HCT116 (cell line): ENCODE measurements at places on chromosomes 3 and 15. TPM values are rescaled to one million over a fixed set of nuclear protein-coding genes. Genes with fewer than 3 reads are reported as not detected.

TICRR gene
- 24.8 TPM for total RNA-seq

SAXO2 gene
- total RNA-seq = 5.7 TPM

MAP6D1 gene
- total RNA-seq = 5.3 TPM

GPR62 gene
- total RNA-seq = not detected

PRRT3 gene
- 0.96 TPM for total RNA-seq

GCSAM gene
- not detected for total RNA-seq

ST3GAL6 gene
- 10.6 TPM for total RNA-seq

GRCh38 chr3:187974871-187975271, 179.1 kb upstream of the LPP start:
- H3K4me3 ChIP-seq = no peak overlapping the region
- H3K4me1 ChIP-seq = peaks cover 16% of the 10 kb centered on the region
- H3K36me3 ChIP-seq = no peaks in the 10 kb centered on the region
- no peaks in the 10 kb centered on the region for H3K27me3 ChIP-seq
- H3K27ac ChIP-seq = no peak overlapping the region

DNA sequence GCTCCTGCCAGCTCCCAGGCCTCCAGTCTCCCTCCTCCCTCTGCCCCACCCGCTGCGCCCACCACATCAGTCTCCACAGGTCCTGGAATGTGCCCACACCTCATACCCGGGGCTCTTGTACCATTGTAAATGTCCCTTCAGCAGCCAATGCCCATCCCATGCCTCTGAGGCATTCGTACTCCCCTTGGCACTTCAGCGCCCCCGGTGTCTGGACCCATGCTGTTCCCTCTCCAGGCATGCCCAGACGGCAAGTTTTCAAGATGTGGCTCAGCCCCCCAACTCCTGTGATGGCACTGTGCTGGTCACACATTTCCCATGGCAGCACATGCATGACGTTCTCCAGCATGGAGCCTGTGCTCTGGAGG, 13.3 kb downstream of the PLXND1 start:
- no peaks in the 10 kb centered on the region for H3K36me3 ChIP-seq
- H3K4me1 ChIP-seq = no peaks in the 10 kb centered on the region; the same call in 1 of the 2 replicates
- no peak overlapping the region for H3K4me3 ChIP-seq
- no peak overlapping the region for H3K27ac ChIP-seq
- H3K27me3 ChIP-seq = no peaks in the 10 kb centered on the region

DNA sequence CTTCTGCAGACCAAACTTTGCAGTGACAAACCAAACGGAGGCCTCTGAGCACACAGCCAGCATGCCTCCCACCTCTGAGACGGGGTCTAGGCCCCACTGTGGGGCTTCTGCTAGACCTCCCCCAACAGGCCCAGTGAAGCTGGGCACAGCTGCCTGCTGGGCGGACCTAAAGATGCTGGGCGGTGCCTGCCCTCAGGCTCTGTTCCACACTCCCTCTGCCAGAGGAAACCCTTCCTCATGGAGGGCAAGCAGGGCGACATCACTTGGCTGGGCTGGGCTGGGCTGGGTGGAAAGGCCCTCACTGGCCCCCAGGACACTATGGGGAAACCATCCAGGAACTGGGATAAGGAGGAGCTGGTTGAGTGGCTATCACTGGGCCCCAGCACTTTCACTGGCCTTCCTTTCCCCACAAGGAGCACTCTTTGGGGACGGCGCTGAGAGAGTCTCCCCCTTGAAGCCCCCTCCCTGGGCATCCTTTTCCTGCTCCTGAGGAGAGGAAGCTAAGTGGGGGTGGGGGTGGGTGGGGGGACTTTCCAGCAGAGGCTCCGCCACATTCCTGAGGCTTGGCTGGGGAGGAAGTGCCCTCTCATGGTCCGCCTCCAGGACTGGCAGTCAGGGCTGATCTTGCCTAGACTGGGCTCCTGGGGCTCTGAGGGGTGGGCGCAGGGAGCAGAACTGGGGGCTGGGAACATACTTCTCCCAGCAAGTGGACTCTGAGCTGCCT, 98.1 kb upstream of the HACD2 start:
- H3K27ac ChIP-seq = no peak overlapping the region
- peaks cover 4% of the 10 kb centered on the region; the same call in 1 of the 2 replicates for H3K27me3 ChIP-seq
- no peaks in the 10 kb centered on the region for H3K36me3 ChIP-seq
- H3K4me3 ChIP-seq = no peak overlapping the region

DNA sequence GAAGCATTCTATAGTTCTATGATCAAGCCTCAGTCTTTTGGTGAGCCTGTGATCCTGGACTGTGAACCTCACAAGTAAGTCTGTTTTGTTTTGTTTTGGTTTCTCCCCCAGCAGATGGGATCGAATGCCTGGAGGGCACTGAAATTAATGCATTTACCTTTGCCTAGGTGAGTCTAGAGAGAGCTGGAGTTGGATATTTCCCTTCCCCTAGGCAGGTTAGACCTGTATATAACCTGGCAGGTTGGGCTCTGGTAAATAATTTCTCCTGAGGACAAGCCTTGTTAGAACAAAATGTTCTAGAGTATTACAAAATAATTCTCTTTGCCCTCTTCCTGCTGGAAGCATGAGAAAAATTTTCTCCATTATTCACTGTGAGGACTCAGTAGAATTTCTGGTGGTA, 211.9 kb downstream of the TPRG1 start:
- H3K4me1 ChIP-seq = peaks cover 4% of the 10 kb centered on the region; the same call in 1 of the 2 replicates
- no peak overlapping the region for H3K4me3 ChIP-seq
- no peaks in the 10 kb centered on the region for H3K36me3 ChIP-seq
- no peak for DNase-seq
- H3K27me3 ChIP-seq = no peaks in the 10 kb centered on the region

DNA sequence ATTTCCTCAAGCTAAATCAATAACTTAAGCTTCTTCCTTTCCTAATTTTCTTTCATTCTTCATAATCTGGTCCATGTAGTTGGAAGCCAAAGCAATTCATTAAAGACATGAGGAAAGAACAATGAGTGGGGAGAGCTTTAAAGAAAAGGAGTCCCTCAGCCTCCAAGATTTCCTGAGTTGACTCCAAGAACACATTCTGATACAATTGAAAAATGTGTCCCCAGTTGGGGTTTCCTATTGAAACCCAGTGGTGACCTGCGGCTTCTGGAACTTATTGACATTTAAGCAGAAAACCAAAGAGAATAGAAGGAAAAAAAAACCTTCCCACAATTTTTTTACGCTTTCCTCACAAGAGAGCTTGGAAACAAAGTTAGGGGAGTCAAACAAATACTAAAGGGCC, 37.0 kb downstream of the ATP8B4 start:
- no peak overlapping the region for H3K27ac ChIP-seq
- no peaks in the 10 kb centered on the region for H3K4me1 ChIP-seq
- no peak for DNase-seq
- H3K4me3 ChIP-seq = no peak overlapping the region
- no peaks in the 10 kb centered on the region; the same call in 1 of the 2 replicates for H3K36me3 ChIP-seq
- H3K27me3 ChIP-seq = no peaks in the 10 kb centered on the region

- no peak for DNase-seq
- H3K36me3 ChIP-seq = no peaks in the 10 kb centered on the region
These were observed 930.8 kb upstream of the CFAP20DC start for GRCh38 chr3:59980576-59980975.

DNA sequence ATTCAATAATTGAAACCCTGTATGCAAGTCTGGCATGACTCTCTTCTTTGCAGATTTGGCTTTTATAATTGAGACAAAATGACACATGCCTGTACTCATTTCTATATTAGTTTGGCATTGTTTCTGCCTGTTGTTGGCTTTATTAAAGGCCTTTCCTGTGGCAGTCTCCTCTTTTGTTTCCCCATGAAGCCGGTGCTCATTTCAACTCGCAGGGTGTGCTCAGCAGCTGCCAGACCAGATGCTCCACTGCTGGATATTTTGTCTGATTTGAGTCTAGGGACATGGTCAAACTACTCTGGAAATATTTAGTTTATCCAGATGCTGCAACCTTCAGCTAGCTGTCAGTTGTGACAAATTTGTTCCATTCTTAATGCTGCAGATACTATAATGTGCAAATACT, 445.3 kb downstream of the NAALADL2 start:
- H3K4me3 ChIP-seq = no peak overlapping the region
- no peaks in the 10 kb centered on the region for H3K36me3 ChIP-seq
- H3K27me3 ChIP-seq = no peaks in the 10 kb centered on the region
- no peaks in the 10 kb centered on the region for H3K4me1 ChIP-seq
- DNase-seq = no peak

DNA sequence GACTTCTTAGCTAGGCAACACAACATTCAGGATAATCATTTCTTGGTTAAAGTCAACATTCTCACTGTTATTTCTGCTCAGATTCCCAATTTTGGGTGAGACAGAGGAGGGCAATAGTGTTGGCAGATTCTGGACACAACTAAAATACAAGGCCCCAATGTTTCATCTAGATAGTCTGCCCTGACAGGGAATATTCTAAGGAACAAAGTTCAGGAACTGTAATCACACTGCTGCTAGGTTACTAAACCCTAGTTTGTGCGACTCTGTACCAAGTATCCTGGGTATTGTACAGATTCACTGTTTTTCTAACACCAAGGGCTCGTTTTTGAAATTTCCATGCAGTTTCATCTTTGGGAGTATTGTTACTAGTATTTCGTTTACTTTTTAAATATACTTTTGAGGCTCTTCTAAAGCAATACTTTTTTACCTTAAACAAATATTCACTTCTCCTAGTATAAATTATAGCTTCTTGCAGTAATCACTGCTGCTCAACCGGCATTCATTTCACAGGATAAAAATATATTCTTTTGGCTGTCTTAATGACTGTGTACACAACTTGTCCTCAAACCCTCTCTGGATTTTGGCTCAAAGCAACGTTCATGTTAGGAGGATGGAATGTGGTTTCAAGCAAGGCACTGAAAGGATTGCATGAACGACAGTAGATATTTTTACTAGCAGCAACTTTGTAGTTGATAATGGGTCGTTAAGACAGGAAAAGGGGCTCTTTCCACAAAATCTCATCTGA, 167.4 kb downstream of the ADAMTS17 start:
- H3K36me3 ChIP-seq = no peaks in the 10 kb centered on the region
- H3K27ac ChIP-seq = no peak overlapping the region
- H3K4me3 ChIP-seq = no peak overlapping the region
- no peaks in the 10 kb centered on the region for H3K27me3 ChIP-seq
- no peak for DNase-seq

DNA sequence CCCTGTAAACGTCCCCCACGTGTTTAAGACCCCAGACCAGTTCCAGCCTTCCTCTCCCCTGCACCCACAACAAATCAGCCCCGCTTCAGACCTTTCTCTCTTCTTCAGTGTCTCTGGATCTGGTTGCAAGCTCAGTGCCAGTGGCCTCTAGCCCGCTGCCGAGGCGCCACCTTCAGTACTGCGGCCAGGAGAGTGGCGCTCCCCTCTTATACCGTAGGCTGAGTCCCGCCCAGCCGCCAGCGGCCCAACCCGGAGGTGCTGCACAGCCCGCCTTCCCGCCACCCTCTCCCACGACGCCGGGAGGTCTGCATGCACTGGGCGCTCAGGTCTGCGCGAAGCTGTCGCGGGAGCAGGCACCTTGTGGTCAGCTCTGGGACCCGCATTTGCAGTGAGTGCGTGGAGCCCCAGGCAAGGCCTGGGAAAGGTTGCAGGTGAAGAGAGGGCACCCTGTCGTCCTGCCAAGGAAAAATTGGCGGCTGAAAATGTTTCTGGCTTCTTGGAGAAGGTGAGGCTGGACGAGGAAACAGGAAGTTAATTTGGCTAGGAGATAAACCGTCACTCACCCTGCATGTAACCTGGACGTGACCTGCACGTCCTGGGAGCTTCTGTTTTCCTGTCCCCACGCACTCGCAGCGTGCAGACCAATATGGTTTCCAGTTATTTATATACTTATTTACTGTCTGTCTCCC, at the start of gene C2CD4B:
C2CD4B (minus strand) TSS at position 182 of the 689 bp plus-strand sequence. CDS start 301 bp downstream, outside the sequence.
- H3K4me1 ChIP-seq = no peaks in the 10 kb centered on the region
- H3K27ac ChIP-seq = no peak within 1 kb of the TSS
- no peaks in the 10 kb centered on the region for H3K27me3 ChIP-seq
- no peak for DNase-seq
- no peaks in the 10 kb centered on the region for H3K36me3 ChIP-seq

DNA sequence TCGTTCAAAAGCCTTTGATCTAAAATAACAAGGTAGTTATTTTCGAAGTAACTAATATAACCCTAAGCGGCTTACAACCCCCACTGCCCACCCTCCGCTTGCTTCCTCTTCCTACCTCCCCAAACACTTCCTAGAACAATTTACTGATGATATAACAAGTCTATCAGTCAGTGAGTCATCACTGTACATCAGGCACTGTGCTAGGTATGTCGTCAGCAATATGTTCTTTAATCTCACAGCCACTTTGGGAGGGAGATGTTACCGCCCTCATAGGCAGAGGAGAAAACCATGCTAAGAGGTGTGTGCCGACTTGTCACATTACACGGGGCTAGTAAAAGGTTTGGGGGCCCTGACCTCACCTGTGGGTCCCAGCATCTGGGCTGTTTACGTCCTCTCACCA, 381.8 kb downstream of the EPHB1 start:
- no peaks in the 10 kb centered on the region for H3K36me3 ChIP-seq
- no peak for DNase-seq
- H3K4me1 ChIP-seq = no peaks in the 10 kb centered on the region
- H3K4me3 ChIP-seq = no peak overlapping the region
- H3K27me3 ChIP-seq = peaks cover 4% of the 10 kb centered on the region

GRCh38 chr15:41660235-41661077, at the start of gene MGA:
MGA (plus strand) TSS chr15:41660405.
- H3K4me3 ChIP-seq = peak within 1 kb of the TSS; percentile 52
- peaks cover 6% of the 10 kb centered on the region for H3K4me1 ChIP-seq
- no peaks in the 10 kb centered on the region for H3K27me3 ChIP-seq
- DNase-seq = peak; percentile 89
- peak within 1 kb of the TSS; percentile 77 for H3K27ac ChIP-seq

DNA sequence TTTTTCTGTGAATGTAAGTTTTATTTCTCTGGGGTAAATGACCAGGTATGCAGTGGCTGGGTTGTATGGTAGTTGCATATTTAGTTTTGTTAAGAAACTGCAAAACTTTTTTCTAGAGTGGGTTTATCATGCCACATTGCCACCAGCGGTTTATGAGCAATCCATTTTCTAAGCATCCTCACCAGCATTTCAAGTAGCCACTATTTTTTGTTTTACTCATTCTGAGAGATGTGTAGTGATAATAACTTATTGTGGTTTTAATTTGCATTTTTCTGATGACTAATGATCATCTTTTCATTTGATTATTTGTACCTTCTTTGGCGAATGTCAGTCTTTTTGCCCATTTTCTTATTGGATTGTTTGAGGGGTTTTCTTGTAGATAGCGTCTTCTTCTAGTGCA, 56.2 kb downstream of the SPRED1 start:
- H3K27me3 ChIP-seq = no peaks in the 10 kb centered on the region
- H3K4me3 ChIP-seq = no peak overlapping the region
- H3K36me3 ChIP-seq = no peaks in the 10 kb centered on the region
- no peak for DNase-seq

DNA sequence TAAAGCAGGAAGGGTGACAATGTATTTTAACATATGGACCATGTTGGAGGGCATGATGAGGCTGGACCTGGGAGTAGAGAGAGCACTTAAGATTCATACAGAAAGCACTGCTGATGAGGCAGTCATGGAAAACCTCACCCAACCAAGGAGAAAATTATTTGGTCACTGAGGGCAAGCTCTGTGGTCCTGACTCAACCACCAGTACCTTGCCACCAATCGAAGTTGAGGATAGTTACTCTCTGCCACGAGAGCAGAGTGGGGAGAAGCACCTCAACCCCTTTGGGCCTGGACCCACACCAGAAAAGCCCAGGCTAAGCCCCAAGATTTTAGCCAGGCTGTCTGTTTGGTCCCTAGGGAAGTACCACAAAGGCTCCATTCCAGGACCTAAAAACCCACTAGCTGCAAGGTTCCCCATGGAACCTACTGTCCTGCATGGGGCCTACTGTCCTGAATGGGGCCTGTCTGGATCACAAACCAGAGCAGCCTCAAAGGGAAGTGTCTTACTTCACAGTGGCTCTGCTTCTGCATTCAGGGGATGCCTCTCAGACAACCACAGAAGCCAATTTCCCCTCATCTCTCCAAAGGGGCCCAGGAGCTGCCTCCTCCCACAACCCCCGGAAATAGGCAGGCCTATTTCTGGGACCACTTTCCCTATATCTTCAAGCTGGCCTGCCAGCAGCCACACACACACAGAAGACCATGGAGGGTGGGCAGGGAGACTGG, 4.2 kb downstream of the CCDC71 start:
- peaks cover 17% of the 10 kb centered on the region for H3K36me3 ChIP-seq
- H3K27me3 ChIP-seq = no peaks in the 10 kb centered on the region
- H3K27ac ChIP-seq = no peak overlapping the region
